Omental fat pad (tissue), 4 donors: ENCODE measurements at places on chromosomes 11 and 22. TPM values are rescaled to one million over a fixed set of nuclear protein-coding genes. Genes with fewer than 3 reads are reported as not detected.

Gene CSRP3
- not detected for total RNA-seq

Gene MTNR1B
- not detected for total RNA-seq

Gene MFNG
- total RNA-seq, result 16.0 TPM

Gene HIPK3
- total RNA-seq, result 345 TPM

Gene DCUN1D5
- 26.6 TPM for total RNA-seq

Gene BBOX1
- total RNA-seq, result not detected

Gene CRYBA4
- not detected for total RNA-seq

Gene TMPRSS13
- total RNA-seq, result not detected

Gene MAPK8IP1
- 3.3 TPM for total RNA-seq

Gene RIC3
- total RNA-seq, result 11.9 TPM

Gene RIC8A
- 86.6 TPM for total RNA-seq

Gene TMEM179B
- 69.7 TPM for total RNA-seq

Gene VWCE
- total RNA-seq, result 4.4 TPM

Gene IGLL1
- total RNA-seq, result not detected

Gene SLC37A2
- 21.1 TPM for total RNA-seq

Gene RFPL3
- not detected for total RNA-seq

Gene CD81
- 540 TPM for total RNA-seq

Gene ACTN3
- not detected for total RNA-seq

Gene TSPAN32
- 6.4 TPM for total RNA-seq

Gene ADSL
- total RNA-seq, result 106 TPM

Gene HBG2
- 2.1 TPM for total RNA-seq

Gene MIOX
- total RNA-seq, result not detected

Gene PARVG
- 38.0 TPM for total RNA-seq

Gene IRAG1
- total RNA-seq, result 32.3 TPM

Gene OR2D2
- total RNA-seq, result 1.1 TPM

Gene C1QTNF6
- total RNA-seq, result 1.3 TPM

Gene MS4A4E
- total RNA-seq, result 7.1 TPM

Gene OR52I1
- total RNA-seq, result not detected

Gene SCT
- total RNA-seq, result not detected

Gene GAL3ST1
- 1.8 TPM for total RNA-seq

Gene NCR3LG1
- 3.5 TPM for total RNA-seq

Gene LINC01488
- total RNA-seq, result not detected

Gene RPS6KB2
- 45.0 TPM for total RNA-seq

Gene OR51A2
- not detected for total RNA-seq

Gene RASSF10
- 0.19 TPM for total RNA-seq

Gene ASCL2
- 0.24 TPM for total RNA-seq

Gene ZNF215
- 0.36 TPM for total RNA-seq

Gene MISFA
- total RNA-seq, result not detected

Gene HIKESHI
- total RNA-seq, result 19.6 TPM

Gene CD3D
- total RNA-seq, result 2.6 TPM

Gene SPTY2D1
- total RNA-seq, result 23.9 TPM
